DMS79 (cell line): ENCODE measurements at places on chromosomes 1 and 21.

- no peak for DNase-seq
Measured at GRCh38 chr21:35163411-35163810, 114.3 kb upstream of the RUNX1 start.

DNA sequence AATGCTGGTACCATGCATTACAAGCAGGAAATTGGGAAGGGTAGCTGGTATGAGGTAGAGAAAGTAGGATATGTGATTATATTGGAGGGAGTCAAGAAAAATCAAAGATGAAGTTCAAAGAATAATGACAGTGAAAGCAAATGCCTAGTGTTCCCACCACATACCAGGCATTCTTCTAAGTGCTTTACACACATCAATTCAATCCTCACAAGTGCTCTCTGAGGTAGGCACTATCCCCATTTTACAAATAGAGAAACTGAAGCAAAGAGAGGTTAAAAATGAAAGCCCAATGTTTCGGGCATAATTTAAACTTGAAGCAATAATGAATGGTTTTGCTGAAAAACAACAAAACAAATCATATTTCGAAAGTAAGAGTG lies 40.1 kb upstream of the MCOLN3 start:
- no peak for DNase-seq

- DNase-seq, result no peak
Measured at GRCh38 chr1:244965185-244966030, 101.1 kb upstream of the HNRNPU start.

GRCh38 chr1:242000434-242000833 lies 1.5 kb upstream of the MAP1LC3C start:
- DNase-seq, result no peak

DNA sequence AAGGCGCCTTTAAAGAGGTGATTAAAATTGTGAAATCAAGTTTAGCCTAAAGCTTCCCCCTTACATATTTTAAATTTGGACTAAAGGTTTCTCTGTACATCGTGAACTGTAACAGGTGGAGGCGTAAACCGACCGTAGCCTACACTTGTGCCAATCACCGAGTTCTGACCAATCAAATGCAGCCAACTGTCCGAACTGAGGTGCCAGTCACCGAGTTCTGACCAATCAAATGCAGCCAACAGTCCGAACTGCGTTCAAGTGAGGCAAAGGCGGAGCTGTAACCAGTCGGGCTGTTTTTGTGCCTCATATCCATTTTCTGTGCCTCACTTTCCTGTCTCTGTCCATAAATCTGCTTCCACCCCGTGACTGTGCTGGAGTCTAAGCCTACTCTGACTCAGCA lies 7.4 kb downstream of the TFF1 start:
- DNase-seq, result no peak

- no peak for DNase-seq
Measured at GRCh38 chr1:50424045-50424883, 1.0 kb upstream of the DMRTA2 start.

DNA sequence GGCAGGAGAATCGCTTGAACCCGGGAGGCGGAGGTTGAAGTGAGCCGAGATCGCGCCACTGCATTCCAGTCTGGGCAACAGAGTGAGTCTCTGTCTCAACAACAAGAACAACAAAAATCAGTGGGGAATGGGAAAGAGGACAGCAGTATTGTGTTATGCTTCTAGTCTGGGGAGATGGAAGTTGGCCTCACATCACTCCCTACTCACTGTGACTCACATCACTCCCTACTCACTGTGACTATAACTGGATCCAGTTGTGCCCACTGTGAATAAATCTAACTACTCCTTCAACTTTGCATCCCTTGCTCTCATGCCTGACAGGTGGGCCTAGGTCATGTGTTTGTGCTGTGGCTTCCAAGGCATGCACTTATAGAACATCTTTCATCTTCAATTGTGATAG lies 285.4 kb upstream of the USP24 start:
- no peak for DNase-seq

DNA sequence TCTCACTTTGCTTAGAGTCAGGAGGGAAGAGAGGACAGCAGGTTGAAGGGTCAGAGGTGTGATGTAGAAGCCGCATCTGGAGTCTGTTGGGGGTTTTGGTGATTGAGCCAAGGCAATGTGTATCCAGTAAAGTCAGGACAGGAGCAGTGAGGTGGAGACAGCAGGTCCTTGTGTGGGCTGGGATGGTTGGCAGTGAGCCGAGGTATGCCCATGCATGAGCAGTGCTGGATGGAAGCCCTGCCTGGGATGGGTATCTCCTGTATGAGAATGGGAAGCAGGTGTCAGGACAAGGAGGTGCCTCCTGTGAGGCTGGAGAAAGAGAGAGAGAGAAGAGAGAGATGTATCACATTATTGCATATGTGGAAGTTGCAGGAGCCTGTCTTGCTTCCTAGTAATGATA lies 90.0 kb downstream of the OBSCN start:
- no peak for DNase-seq

DNA sequence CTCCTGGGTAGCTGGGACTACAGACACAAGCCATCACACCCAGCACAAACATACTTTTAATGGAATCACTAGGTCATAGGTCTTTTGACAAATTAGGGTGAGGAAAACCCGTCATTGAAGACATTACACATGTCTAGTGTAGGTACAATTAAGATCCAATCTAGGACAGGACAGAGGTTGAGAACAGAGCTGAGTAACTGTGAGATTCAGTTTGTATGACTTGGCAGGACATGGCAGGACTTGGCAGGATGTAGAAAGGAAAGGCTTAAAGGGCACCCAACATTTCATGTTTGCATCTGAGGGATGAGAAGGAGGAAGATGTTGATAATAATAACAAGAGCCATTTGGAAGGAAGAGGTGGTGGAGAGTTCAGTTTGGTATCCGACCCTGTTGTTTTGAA lies 483.8 kb downstream of the PCP4 start:
- DNase-seq, result no peak

DNA sequence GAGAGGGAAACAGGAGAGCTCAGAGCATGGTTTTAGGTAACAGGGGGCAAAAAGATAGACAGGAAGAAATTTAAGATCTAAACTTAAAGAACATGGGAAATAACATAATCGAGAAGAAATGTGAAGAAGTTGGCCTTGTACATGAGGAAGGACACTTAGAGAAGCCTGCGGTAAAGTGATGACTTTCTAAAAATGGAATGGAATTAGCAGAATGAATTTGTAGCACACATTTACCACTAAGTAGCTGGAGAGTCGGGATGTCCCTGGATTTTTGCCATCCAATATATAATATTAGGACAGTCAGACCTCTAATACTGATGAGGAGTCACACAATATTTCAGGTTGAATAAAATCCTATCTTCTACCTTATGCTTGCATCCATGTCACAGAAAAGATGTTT lies 77.7 kb upstream of the C1orf87 start:
- no peak for DNase-seq

DNA sequence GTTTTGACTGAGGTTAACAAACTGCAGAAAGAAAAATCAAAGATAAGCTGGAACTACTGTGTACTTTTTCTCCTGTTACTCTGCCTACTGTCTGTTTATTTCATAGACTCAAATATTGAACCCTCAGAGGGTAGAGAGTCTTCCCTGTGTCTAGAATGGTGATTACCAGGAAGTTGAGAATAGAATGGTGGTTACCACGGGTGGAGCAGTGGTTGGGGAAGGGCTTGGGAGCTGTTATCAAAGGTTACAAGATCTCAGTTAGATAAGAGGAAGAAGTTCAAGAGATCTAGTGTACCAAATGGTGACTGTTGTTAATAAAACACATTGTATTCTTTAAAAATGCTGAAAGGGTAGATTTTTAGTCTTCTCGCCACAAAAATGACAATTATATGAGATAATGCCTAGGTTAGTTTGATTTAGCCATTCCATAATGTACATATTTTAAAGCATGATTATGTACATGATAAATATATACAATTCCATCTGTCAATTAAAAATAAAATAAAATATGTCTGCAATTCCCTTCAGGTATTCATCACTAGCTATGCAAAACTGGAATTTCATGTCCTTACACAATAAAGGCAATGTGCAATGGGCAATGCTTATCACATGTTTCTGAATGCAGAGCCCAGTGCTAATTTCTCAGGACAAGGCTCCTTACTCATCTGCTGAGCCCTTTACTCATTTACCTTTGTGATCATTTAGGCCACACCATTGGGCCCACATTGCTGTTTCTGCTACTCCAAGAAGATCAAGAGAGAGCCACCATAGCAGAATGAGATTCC lies 474.3 kb upstream of the CAMK1G start:
- DNase-seq, result no peak

DNA sequence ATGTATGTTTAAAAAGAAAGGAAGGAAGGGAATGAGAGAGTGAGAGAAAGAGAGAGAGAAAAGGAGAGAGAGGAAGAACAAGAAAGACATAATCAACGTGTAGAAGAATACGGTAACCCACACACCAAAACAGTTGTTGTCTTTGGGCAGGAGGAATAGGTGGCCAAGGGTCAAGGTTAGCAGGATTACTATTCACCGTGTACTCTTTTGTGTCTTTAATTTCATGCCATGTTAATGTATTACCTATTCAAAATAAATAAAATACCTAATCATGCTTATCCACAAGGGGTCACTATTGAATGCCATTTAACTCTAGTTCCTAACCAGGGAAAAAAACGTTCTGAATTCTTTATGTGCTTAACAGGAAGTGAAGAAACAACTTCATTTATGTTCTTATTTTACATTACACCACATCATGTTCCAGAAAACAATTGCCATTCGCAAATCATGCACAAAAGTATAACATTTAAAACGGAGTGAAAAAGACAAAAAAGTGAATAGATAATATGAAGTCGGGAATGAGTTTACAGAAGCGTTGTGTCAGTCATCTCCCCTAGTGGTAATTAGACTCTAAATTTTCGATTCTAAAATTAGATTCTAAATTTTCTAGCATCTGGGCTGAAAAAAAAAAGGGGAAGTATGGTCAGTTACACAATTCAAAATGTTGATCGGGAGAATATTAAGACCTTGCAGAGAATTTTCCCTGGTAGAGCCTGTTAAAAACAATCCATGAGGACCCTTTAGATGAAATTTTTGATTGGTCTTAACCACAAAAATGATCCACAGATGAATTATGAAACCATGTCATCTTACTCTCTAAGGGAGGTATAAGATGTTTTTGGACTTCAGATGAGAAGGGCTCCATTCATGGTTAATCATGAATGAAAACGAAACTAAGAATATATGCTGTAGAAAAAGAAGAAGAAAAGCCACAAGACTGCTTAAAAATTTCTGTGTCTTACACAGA lies 700 bp upstream of the KMO start:
- peak; percentile 36 for DNase-seq

- DNase-seq, result no peak
Measured at GRCh38 chr1:205355075-205355453, 1.7 kb downstream of the KLHDC8A start.

DNA sequence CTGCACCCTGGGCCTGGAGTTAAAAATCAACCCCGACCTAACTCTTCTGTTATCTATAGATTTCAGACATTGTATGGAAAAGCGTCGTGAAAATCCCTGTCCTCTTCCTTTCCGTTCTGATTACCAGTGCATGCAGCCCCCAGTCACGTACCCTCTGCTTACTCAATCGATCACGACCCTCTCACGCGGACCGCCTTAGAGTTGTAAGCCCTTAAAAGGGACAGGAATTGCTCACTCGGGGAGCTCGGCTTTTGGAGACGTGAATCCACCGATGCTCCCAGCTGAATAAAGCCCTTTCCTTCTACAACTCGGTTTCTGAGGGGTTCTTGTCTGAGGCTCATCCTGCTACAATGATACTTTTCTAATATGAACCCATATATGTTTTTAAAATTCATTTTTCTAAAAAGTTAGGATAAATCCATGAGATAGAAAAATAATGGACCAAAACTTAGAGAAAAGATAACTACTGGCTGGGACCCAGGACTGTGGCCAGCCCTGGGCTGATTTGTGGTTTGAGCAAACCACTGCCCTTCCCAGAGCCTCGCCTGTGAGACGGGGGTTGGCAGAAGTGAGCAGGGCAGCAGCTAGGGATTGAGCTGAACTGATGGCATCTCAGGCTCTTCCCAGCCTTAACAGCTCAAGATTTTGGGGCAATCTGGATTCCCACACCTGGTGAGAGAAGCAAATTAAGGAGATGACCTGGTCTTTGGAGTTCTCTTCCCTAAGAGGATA lies 5.0 kb downstream of the UQCRHL start:
- DNase-seq, result no peak

GRCh38 chr21:36030581-36031189 lies 29.6 kb downstream of the SETD4 start:
- no peak for DNase-seq

DNA sequence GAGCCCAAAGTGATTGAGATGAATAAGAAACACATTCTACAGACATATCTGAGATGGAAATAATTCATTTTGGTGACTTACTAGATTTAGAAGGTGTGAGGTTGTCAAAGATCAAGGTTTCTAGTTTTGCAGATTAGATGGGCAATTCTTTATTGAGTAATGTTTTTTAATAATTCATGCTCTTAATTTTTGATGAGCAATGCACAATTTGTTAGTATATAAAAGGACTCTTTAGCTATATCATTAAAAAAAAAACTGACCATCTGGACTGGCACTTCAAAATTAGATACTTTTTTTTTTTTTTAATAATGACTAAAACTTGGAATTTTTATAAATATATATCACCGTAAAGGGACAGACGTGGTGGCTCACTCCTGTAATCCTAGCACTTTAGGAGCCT lies 63.9 kb downstream of the FMN2 start:
- no peak for DNase-seq

DNA sequence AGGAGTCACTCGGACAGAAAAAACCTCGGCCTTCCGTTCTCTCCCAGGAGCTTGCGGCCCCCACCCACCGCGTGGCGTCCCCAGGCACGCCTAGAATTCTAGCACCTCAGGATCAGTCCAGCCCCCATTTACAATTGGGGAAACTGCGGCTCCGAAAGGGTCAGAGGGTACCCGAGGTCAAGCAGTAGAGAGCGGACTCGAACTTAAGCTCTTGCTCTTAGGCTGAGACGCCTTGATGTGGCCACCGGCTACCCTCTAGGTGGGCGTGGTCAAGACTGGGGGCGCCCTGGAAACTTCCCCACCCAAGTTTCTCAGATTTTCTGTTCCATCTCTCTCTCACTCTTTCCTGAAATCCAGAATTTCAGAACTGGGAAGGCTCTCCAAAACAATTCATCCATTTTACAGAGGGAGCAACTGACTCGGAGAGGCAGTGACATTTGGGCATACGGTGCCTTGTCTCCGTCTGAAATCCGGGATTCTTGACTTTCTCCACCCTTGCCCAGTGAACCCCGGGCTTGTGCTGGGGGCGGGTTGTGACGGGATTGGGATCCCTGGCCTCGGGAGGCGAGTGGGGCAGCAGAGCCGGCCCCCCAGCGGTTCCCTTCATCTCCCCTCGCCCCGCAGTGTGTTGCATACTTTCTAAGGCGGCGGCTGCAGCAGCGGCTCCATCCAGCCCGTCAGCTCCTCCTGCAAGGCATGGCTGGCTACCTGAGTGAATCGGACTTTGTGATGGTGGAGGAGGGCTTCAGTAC lies 777 bp downstream of the AZIN2 start:
- no peak for DNase-seq

- DNase-seq, result no peak
Measured at GRCh38 chr21:40562242-40563002, 284.5 kb downstream of the DSCAM start.
